NCI-H1092 (cell line): ENCODE measurements at places on chromosomes 3 and 15.

DNA sequence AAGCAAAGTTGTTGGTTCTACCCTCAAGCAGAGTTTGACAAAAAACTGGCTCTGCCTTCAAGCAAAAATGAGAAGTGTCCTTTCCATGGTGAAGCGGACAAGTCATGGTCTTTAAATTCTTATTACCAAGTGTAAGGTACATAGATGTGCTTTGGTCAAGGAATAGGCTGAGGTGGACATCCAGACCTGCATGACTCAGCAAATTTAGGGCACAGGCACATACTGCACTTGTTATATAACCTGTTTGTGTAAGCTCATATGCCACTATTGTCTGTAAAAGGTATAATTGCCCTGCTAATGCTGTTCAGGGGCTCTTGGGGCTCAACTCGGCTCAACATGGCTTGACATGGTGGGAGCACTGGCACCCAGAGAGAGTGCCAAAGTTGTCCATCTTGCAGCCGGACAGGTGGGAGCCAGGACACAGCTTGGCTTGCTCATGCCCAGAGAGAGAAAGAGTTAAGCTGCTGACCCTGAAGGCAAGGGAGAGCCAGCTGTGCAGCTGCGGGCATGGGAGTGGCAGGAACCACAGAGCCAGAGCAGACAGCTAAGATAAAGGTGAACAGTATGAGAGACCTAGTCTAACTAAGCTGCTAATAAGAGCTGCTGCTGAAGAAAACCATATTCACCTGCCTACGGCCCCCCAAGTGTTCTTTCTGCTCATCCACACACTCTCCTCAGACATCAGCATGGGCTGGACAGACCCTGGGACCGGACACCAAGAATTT lies 17.7 kb downstream of the MCCC1 start:
- no peak for DNase-seq

GRCh38 chr3:168939651-168940238 lies 723.8 kb downstream of the MECOM start:
- DNase-seq: no peak

DNA sequence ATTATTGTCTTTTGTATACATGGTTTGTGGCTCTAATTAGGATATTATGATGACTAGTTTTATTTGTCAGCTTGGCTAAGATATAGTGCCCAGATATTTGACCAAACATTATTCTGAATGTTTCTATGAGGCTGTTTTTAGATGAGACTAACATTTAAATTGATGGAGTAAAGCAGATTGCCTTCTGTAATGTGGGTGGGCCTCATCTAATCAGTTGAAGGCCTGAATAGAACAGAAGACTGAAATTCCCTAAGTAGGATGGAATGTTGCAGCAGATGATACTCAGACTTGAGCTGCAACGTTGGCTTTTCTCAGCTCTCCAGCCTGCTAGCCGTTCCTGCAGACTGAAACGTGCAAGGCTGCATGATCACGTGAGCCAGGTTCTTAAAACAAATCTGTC lies 546.5 kb downstream of the EDEM1 start:
- DNase-seq: no peak

DNA sequence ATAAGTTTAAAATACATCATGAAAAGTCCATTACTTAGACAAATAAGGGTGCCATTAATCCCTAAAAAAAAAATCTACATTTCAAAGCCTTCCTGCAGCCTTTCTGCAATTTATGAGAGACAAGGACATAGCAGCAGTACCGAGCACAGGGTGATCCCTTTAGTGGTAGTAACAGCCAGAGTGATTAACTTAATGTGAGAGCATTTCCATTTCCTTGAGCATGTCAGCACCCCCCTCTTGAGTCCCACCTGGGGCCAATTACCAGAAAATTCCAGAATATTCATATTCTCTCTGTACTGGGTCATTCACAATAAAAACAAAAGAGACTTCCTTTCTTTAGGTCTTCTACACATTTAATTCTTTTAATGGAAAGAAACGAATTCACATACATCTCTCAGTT lies 546.9 kb upstream of the CCDC54 start:
- no peak for DNase-seq

DNA sequence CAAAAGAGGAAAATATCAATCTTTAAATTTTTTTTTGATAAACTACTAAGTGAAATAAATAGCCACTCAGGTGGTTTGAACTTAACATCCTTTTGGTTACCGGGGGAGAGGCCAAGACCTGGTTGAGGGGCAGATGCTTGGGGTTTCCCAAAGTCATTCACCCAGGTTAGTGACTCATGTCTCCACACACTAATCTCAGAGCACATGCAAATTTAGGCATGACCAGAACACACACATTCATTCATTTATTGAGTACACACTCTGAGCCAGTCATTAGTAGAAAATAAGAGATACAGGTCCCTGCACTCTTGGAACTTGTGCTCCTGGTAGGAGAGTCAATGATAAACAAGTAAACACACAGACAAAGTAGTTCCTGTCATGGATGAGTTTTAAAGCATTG lies 7.3 kb downstream of the ILDR1 start:
- no peak for DNase-seq

- no peak for DNase-seq
Measured at GRCh38 chr3:194540274-194540905, 53.6 kb upstream of the ATP13A3 start.

- DNase-seq: no peak
Measured at GRCh38 chr15:86199467-86200145, 119.9 kb downstream of the AGBL1 start.

GRCh38 chr3:14943042-14943441 lies 4.3 kb upstream of the NR2C2 start:
- no peak for DNase-seq
